ENCODE measurements at places on chromosomes 1 and 21.

DNA sequence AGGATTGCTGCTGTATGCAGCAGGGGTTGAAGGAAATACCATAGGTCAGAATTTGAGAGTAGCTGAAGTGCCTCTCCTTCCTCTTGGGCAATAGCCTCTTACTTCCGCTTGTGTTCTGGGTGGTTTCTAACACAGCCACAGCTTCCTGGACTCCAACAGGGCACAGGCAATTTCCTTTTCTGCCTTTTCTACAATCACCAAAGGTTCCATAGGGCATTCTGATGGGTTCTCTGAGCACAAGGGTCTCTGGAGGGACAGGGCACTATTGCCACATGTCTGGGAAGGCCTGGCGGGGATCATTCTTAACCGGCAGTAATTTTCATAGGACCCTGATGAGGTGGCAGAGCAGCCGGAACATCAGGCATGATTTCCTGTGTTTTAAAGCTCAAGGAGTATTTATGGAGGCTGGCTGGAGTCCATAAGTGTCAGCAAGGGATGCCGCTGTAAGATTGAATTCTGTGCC lies 5.5 kb upstream of the AGTRAP start:
- no peak for DNase-seq

DNA sequence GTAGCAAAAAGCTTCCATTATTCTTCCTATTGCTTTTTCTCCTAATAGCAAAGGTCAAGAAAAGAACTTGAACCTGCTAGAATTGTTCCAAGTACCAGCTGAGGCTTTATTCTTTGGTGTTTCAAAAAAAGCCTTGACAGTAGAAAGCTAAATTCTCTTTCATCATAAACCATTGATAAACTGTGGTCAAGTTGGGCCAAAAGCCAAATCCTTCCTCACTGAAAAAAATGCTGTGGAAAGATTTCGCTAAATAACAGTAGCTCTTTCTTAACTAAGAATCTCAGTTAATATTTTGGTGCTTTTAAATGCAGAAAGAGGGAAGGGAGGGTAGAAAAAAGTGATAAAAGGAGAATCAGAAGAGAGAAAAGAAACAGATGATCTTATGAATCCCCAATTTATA lies 14.0 kb upstream of the JAM2 start:
- no peak for DNase-seq

DNA sequence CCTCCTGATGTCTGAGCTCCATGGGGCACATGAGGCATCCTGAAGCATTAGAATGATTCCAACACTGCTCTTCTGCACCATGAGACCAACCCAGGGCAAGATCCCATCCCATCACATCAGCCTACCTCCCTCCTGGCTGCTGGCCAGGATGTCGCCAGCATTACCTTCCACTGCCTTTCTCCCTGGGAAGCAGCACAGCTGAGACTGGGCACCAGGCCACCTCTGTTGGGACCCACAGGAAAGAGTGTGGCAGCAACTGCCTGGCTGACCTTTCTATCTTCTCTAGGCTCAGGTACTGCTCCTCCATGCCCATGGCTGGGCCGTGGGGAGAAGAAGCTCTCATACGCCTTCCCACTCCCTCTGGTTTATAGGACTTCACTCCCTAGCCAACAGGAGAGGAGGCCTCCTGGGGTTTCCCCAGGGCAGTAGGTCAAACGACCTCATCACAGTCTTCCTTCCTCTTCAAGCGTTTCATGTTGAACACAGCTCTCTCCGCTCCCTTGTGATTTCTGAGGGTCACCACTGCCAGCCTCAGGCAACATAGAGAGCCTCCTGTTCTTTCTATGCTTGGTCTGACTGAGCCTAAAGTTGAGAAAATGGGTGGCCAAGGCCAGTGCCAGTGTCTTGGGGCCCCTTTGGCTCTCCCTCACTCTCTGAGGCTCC lies 11.1 kb upstream of the RASSF5 start:
- no peak for DNase-seq

- no peak for DNase-seq
Measured at GRCh38 chr1:218751208-218751948, 406.2 kb downstream of the TGFB2 start.

GRCh38 chr21:16640297-16641027 lies 872.4 kb upstream of the CXADR start:
- DNase-seq = no peak

- DNase-seq = no peak
Measured at GRCh38 chr1:64263335-64263734, 59.9 kb downstream of the UBE2U start.

GRCh38 chr1:94130851-94131595 lies 10.1 kb upstream of the ABCA4 start:
- DNase-seq = no peak

GRCh38 chr1:152811050-152811449 lies 721 bp upstream of the LCE1B start:
- DNase-seq = no peak

GRCh38 chr1:219741011-219741970 lies 128.4 kb upstream of the ZC3H11B start:
- peak; percentile 37 for DNase-seq

- no peak for DNase-seq
Measured at GRCh38 chr1:162984699-162985098, 84.5 kb upstream of the RGS4 start.

- DNase-seq = no peak
Measured at GRCh38 chr21:17523007-17523451, 10.2 kb downstream of the CXADR start.

- DNase-seq = no peak
Measured at GRCh38 chr1:155479205-155479604, 83.4 kb downstream of the ASH1L start.

DNA sequence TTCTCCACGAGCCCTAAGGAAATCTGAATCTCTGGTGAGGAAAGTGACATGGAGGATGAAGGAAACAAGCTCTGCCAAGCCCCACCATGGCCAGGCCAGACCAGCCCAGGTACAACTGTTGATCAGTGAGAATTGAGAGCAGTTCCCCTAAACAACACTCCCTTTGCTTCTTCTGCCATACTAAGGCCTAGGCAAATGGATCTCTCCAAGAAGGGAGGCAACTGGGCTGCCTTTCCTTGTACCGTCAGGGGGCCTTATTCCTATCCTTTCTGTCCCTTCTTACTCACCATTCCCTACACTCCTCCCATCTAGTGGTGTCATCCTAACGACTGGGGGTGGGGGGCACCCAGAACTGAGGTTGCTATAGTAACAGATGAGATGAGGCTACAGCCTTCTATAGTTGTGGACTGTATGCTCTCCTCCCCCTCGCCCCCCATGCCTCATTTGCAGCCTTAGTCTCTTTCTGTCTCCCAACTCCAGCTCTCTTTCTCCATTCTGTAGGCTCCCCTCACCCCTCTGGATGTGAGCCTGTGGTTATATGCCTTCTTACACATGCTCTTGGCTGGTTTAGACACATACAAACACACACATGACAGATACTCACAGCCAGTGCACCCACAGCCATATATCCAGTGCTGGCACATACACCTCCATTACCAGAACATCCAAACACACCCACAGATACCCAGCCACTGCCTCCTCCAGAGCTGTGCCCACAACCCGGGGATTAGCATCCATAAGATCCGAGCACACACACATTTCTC lies 3.6 kb downstream of the PEA15 start:
- DNase-seq = no peak

GRCh38 chr21:26587736-26588201 lies 14.7 kb upstream of the CYYR1 start:
- DNase-seq = peak; percentile 91

DNA sequence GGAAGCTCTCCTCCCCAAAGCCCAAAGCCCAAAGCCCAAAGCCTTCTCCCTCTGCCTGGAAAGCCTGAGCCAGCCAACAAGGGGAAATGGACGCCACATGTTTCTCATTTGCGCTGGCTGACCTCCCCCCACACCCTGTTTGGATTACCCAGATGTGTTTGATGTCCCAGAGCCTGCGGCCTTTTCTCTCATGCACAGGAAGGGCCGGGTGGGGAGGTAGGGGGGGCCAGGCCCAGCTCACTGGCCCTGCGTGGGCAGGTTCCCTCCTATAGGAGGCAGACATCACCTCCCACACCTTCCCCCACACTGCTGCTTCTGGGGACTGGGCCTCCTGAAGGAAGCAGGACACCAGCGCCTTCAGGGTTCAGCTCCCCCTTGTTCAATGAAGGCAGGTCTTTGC lies 116.3 kb downstream of the NAV1 start:
- DNase-seq = peak; percentile 78

- no peak for DNase-seq
Measured at GRCh38 chr21:33133892-33134291, 64.0 kb downstream of the OLIG1 start.

DNA sequence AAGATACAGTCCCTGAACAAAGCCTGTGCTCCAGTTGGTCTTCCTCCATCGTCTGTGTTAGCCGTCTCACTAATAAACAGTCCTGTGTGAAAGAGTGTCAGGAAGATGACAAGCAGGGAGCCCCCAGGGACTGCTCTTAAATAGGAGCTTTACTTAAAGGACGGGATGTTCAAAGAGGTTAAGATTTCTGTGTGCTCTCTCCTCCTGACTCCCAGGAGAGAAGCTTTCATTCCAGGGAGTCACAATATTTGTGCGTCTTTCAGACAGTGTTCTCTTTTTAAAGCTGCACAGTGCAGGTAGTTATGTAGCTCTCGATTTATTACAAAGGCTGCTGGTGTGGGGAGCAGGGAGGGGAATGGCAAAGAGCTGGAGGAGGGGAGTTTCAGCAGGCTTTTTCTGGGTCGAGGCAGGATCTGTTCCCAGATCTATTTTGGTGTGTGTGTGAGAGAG lies 43.5 kb downstream of the STYXL2 start:
- DNase-seq = no peak

DNA sequence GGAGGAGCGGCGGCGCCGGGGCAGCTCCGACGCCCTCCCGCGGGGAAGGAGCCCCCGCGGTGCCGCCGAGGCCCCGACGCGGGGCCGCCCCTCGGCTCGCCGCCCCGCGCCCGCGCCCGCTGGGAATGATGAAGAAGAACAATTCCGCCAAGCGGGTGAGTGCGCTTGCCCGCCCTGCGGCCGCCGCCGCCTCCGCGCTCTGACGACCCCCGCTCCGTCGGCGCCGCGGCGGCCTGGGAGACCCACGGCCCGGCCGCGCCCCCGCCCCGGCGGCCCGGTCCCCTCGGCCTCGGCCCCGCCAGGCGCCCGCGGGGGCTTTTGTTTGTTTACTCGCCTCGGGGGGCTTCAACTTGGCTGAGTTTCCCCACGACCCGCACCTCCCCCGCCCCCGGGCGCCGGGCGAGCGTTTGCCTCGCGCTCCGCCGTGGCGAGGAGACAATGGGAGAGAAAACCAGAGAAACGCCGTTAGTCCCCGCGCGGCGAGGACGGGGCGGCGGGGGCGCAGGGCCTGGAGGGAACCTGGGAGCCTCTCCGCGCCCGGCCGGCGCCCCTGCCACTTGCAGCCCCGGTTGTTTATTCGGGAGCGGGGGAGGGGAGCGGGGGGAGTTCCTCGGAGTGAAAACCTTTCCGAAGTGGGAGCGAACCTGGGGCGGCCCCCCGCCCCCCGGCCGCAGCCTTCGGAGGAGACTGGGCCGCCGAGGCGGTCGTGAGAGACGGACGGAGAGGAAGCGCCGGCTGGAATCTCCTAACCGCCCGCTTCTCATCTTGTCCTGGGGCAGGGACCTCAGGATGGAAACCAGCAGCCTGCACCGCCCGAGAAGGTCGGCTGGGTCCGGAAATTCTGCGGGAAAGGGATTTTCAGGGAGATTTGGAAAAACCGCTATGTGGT lies 661 bp downstream of the PLEKHO1 start:
- DNase-seq = no peak

DNA sequence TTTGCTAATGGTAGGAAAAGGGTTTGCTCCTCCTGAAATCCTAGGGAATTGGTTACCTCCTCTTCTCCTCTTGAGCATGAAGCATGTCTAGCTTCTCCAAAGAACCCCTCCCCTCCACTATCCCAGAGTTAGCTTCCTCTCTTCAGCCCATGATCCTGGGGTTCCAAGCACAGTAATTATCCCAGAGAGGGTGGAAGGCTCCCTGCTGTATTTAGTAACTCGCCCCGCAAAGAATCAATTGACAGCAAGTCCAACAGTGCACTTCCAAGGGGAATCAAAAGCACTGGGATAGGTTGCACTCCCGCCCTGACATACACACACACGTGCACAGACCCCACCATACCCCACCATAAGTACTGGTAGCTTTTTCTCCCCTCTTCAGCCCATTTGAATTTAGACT lies 3.1 kb downstream of the S100A8 start:
- DNase-seq = no peak

- no peak for DNase-seq
Measured at GRCh38 chr1:234368320-234369032, 4.8 kb upstream of the COA6 start.

DNA sequence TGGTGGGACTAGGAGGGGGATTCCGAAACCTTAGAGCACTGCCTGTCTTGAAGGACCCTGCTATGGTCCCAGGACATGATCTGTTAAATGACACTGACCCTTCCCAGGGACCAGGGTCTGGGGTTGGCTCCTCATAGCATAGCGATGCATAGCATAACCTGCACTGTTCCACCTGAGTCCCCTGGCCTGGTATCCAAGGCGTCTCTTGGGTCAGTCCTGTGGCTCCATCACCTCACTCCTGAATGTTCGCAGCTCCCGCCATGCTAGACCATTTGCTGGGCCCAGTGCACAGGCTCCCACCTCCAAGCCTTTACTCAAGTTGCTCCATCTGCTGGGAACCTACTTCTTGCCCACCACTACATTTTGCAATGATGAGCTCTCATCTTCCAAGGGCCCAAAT lies 39.0 kb upstream of the MAGOH start:
- no peak for DNase-seq

- DNase-seq = peak; percentile 51
Measured at GRCh38 chr1:210448297-210448892, 119.7 kb downstream of the HHAT start.

GRCh38 chr1:6474815-6475282 lies 8.9 kb upstream of the TNFRSF25 start:
- no peak for DNase-seq

DNA sequence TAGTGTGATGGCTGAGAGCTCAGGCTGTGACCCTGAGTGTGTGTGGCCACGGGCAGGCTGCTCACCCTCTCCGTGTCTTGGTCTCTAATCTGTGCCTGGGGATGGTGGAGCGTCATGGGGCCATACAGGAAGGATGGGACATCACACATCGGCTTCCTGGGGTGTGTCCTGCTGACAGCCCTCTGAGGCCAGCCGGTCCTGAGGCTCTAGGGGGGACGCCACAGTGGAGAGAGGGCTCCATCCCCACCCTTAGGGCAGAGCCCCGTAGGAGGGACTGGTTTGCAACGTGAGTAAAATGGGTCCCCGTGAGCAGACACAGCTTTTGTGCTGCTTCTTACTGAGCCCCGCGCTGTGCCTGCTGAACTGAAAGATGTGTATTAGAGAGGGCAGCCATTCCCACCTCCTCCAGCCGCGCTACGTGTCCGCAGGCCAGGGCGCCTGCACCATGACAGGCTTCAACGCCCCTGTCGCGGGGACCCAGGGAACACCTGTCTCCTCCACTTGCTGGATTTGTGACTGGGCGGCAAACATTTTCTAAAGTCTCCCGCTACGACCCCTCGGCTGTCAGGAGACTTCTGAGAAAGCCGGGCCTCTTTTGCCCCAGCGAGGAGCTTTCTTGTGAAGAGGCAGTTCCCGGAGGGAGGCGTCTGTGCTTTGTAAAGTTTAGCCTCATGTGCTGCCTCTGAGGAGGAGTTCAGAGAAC lies 8.1 kb downstream of the COL18A1 start:
- DNase-seq = no peak

GRCh38 chr1:198636391-198636790 lies 2.4 kb upstream of the PTPRC start:
- DNase-seq = no peak

GRCh38 chr1:159924025-159924790 lies 1.1 kb downstream of the TAGLN2 start:
- peak; percentile 92 for DNase-seq

GRCh38 chr21:43923391-43923790 lies 58.4 kb downstream of the AGPAT3 start:
- DNase-seq = no peak

Data from muscle of back (tissue), 13 donors.